ENCODE measurements at places on chromosomes 16 and 17. TPM values are rescaled to one million over a fixed set of nuclear protein-coding genes. Genes with fewer than 3 reads are reported as not detected.

DNA sequence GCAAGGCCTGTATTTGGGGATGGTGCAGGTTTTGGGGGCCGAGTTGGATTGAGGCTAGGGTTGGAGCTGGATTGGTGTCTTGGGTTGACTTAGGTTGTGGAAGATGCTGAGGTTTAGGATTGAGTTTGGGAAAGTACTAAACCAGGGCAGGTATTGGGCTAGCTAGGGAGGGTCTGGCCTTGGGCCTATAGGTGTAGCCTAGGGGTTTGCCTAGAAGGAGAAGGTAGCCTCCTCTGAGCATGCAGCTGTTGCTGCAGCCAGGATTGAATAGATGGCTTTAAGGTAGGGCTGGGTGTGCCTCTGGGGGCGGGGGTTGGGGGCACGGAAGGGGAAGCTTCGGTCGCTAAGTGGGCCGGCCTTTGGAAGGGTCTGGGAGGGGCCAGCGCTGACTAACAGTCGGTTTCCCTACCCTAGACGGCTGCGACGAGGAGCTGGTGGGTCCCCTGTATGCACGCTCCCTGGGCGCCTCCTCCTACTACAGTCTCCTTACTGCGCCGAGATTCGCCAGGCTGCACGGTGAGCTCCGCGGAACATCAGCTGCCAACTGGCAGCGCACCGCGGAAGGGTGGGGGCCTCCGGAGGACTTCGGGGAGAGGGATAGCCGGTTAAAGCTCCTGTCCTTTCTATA is 1.2 kb downstream of the CNTNAP1 start:
- DNase-seq = no peak

DNA sequence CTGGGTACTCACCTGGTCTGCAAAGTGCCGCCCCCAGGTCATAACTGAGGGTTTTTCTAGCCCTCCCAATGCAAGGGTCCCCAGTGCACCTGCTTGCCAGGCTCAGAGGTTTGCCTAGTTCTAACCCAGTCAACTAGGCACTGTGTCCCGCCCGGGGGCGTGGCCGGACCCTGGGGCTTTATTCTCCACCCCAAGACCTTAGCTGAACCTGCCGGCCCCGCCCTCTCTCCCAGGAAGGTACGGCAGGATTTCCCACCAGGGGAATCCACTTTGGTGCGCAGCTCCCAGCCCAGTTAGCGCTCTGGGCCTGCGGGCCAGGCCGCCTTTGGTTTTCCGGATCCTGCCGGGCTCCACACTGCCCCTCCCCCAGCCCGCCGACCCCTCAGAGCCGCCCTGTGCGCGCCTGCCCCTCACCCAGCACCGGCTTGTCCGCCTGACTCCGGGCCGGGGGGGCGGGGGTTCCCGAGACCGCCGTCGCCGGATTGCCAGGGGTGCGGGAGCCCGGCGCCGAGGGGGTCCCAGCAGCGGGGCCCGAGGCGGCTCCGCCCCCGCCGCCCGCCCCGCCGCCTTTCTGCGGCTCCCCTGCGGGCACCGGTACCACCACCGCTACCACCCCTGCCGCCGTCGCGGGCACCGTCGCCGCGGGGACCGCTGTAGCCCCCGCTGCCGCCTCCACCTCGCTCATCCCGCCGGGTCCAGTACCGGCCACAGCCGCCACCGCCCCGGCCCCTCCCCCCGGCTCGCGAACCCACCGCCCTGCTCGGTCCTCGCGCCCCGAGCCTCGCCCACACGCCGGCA is 424 bp downstream of the YBX2 start:
- DNase-seq = no peak

DNA sequence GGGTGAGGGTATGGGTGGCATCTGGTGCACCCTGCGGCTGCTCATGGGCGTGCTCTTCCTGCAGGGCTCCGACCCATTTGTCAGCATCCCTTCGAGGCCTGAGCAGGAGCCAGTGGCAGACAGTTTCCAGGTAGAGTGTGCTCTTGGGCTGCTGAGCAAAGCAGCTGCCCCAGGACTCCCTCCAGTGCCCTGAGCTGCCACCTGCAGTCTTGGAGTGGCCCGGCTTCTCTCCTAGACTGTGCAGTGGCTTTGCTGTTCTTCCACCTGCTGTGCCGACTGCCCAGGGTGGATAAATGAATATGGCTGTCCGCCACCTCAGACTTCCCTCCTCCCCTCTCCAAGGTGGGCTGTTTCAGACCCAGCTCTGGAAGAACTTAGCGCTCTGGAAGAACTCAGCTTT is 10.8 kb upstream of the JPT2 start:
- DNase-seq = no peak

SYT17 gene
- total RNA-seq = 0.14 TPM

MED1 gene
- total RNA-seq = 33.8 TPM

- DNase-seq = no peak
Measured at GRCh38 chr16:28606291-28607115, 3.3 kb downstream of the SULT1A1 start.

- no peak for DNase-seq
Measured at GRCh38 chr16:88536971-88537751, 33.0 kb upstream of the ZC3H18 start.

DNA sequence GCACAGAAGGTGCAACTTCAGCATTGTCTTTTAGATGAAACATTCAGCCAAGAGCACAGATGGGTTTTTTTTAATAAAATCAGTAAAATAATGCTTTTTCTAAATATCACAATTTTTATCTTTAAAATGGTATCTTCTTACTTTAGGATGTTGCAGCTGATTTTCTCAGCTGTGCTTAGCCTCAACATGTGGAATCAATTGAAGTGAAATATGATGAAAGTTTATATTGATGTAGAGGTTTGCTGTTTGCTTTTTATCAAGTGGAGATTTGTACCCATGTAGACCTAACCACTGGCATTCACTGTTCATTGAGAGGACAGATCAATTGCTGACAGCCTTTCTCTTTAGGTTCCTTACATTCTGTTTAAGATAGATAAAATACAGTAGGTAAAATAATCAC is 107.8 kb downstream of the CYB561 start:
- no peak for DNase-seq

ADAD2 gene
- not detected for total RNA-seq

DNA sequence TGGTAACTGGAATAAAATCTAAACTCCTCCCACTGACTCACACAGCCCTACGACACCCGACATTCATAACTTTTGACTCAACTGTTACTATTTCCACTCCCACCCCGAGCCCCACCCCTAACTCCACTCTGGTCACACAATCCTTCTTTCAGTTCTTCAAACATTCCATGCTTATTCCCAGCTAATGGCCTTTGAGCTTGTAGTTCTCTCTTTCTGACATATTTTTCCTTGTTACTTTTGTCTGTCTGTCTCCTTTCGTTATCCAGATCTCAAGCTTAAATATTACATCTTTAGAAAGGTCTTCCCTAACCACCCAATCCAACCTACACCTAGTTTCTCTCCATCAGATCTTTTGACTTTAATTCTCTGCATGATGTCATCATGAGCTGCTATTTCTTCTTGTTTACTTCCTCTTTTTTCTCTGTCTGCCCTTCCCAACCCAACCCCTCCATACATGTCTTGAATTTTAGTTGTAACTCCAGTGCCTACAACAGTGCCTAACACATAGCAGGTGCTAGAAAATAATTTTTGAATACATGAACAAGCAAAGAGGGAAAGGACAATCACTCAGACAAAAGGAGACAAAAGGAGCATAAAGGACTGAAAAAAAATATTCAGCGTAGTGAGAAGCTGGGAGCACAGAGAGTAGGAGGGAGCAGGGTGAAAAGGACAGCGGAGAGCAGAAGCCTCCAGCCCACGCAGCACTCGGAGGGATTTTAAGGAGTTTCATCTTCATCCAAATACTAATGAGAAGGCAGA is 65.2 kb upstream of the SMIM36 start:
- DNase-seq = peak; percentile 35

DNA sequence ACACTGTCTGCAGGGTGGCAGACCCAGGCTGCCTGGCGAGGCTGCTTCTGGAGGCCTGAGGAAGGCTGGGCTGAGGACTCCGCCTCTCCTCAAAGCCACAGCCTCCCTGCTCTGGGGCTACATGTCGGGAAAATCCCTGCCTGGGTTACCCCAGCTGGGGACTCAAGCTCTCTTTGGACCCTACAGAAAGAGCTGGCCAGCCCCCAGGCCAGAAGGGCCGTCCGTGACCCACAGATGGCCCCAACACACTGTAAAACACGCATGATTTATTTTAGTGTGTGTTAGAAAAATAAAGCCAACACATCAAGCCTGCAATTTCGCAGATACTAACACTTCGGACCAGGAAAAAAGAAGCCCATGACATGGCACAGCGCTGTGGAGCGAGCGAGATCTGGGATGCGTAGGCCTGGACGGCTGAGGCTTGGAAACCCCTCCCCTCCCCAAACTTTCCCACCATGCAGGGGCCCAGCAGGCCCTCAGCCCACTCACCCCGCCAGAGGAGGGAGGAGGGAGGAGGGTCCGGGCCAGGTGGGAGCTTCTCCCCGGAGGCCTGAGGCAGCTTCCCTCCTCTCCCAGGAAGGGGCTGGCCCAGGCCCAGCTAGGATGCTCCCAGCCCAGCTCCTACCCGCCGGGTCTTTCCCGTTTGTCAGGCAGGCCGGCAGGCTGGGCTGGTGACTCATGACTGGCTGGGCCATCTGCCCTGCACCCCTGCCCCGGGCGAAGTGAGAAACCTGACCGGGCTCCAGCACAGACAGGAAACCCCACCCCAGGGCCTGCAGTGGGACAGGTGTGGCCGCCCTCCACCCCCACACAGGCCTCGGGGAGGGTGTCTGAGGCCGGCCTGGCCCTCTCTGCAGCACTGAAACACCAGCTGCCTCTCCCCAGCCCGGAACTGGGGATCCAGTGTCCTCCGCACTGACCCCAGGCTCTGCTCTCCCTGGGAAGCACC is 34.1 kb upstream of the SLC38A10 start:
- peak; percentile 85 for DNase-seq

DNA sequence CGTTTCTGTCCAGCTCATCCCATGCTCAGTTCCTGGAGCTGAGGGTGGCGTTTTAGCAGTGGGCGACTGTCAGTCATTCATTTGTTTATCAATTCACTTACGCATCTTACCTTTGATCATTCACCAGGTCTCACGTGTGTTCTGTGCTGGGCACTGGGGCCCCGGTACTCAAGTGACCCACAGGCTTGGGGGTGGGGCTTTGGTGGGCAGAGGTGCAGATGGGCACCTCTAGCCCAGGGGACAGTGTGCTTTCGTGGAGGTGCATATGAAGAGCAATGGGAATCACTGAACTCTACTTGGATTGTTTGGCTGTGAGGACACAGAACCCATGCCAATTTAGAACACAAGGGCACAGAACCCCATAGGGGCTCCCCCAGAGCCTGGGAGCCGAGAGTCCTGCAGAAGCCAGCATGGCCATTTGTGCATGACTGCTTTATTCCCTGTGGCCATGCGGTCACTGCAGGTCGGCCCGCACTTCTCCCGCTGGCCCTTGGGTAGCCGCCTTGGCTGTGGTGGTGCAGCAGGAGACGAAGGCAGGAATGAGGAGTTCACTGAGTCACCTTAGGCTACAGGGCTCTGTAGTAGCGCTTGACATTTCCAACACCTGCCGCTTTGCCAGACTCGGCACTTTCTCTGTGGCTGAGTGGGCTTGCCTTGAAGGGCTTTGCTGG is 144.6 kb downstream of the SNX29 start:
- no peak for DNase-seq

CDRT4 gene
- 0.24 TPM for total RNA-seq

DNA sequence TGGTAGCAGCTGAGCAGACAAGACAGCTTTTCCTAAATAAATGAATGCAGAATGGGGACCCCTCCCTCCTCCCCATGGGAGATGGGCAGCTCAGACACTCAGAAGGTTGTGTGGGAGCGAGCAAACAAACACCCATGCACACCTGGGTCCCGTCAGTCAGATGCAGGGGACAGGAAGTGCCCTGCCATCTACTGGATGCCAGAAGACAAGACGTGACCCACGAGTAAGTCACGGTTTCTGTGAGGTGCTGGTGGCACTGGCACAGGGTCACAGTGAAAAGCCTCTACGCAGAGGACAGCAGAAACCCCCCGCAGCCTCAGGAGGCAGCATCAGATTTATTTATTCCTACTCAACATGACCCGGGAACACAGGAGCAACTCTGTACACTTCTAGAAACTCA is 8.4 kb downstream of the HBQ1 start:
- DNase-seq = no peak

DNA sequence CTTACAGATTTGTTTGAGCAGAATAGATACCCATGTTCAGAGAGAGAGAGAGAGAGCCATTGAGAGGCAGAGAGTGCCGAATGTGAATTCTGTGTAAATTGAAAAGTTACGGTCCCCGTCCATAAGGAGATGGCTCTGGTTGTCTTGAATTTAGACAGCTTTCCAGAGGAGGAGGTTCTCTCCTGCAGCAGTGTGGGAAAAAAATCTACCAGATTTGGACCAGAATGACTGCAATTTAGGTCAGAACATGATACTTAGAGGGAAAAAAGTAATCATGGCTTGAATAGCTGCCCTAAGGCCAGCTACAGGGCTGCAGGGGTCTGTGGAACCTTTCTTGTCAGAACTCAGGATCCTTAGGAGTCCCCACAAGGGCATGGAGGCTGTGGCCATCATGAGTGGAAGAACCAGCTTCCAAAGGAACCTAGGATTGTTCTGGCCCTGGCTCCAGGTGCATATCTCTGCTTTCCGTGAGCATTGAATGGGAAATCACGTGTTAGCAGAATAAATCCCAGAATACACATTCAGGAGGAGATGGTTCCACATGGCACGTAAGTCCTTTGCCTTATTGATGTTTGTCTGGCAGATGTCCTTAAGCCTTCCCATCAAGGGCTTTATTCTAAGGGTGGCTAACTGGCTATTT is 13.0 kb downstream of the PITPNC1 start:
- DNase-seq = no peak

DNA sequence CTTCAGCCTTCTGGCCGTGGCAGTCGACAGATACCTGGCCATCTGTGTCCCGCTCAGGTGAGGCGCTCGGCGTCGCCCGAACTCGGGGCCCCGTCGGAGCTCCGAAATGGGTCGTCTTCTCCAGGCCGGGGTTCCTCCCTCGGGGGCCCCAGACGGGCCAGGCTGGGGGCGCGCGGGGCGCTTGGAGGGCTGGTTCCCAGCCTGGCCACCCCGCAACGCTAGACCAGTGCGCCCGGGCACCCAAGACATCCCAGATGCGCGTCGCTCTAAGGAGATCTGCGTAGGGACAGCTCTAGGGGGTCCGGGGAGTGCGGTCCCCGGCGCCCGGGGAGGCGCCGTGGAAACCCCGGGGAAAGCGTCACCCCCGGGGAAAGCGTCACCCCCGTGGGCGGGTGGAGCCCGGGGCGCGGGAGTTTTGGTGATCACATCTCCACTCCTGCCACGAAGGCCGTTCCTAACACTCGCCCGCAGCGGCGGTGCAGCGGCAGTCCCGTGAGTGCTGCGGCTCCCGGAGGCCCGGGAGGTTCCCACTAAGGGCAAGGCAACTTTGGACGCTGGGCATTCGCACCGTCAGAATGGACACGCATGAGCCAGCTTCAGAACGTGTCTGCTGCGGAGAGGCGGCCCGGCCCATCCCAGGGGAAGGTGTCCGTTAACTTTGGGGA is 729 bp downstream of the ADORA2B start:
- no peak for DNase-seq

CNTD1 gene
- total RNA-seq = not detected

DNA sequence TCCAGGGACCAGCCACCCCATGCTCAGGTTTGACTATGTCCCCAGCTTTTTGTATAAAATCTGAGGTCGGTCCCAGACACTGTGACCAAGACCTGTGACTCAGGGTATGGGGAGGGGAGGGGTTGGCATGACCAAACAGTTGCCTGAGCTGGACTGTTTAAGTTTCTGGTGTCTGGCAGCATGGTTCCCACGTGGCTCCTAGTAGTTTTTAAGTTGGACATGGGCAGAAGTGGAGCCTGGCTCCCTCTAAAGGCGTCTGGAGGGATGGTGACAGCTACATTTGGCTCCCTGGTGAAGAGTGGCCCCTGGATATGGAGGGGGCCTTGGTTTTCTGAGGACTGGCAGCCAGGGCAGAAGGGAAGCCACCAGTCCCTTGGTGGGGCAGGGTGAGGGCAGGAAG is 7.9 kb downstream of the SMCR8 start:
- no peak for DNase-seq
